NCI-H1105 treated with DMSO at 0.1 percent for 48 hours (cell line): ENCODE measurements at places on chromosomes 16 and 17.

DNA sequence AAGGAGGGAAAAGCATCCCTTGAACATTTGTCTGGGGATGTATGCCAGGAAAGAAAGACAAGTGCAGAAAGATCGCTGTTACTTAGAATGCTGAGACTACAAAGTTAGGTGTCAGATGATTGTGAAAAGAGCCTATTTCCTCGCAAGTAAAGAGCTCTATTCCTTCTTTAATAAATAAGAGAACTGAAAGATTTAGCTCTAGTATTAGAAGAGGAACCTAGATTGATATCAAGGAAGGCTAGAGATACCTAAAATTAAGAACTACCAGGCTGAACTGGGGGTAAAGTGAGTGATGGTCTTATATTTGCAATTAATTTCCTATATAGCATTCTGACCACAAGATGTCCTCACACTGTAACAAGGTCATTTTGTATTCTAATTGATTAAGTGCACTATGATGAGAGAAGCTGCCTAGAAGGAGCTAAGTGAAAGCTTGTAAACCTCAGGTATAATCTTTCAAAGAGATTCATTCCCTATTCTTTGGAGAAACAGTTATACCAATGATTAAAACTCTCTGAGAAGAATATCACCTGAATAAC is 62.3 kb downstream of the SSH2 start:
- DNase-seq = peak; percentile 21

DNA sequence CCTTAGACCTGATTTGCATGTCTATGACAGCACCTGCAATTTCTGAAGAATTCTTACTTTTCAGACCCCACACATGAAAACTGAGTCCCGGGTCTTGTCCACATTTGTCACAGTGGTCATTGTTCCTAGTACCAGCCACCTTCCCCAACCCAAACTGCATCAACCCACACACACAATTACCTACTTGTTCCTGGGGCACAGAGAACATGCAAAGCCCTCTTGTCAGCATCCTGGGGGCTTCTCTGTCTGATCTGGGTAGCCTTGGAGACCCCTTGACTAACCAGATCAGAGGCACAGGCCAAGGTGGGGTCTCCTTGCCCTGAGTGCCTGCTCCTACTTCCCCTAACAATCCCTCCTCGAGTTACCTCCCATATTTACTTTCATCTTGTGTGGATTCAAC is 36.7 kb upstream of the PIK3R6 start:
- no peak for DNase-seq

GRCh38 chr16:22229889-22230288 is 23.8 kb downstream of the EEF2K start:
- DNase-seq = no peak

GRCh38 chr17:64728041-64728695 is 66.1 kb upstream of the SMURF2 start:
- no peak for DNase-seq

DNA sequence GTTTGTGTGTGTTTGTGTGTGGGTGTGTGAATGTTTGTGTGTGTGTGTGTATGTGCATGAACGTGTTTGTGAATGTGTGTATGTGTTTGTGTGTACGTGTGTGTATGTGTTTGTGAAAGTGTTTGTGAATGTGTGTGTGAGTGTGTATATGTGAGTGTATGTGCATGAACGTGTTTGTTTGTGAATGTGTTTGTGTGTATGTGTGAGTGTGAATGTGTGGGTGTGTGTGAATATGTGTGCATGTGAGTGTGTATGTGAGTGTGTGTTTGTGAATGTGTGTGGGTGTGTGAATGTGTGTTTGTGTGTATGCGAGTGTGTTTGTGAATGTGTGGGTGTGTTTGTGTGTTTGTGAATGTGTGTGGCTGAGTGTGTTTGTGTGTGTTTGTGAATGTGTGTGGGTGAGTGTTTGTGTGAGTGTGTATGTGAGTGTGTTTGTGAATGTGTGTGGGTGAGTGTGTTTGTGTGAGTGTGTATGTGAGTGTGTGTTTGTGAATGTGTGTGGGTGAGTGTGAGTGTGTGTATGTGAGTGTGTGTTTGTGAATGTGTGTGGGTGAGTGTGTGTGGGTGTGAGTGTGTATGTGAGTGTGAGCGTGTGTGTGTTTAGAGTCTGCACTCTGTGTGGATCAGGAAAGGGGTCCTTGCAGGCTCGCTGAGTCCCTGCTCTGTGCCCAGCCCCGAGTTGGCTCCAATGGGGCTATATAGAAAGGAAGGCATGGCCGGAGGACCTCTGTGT is 890 bp upstream of the CD300A start:
- DNase-seq = no peak

DNA sequence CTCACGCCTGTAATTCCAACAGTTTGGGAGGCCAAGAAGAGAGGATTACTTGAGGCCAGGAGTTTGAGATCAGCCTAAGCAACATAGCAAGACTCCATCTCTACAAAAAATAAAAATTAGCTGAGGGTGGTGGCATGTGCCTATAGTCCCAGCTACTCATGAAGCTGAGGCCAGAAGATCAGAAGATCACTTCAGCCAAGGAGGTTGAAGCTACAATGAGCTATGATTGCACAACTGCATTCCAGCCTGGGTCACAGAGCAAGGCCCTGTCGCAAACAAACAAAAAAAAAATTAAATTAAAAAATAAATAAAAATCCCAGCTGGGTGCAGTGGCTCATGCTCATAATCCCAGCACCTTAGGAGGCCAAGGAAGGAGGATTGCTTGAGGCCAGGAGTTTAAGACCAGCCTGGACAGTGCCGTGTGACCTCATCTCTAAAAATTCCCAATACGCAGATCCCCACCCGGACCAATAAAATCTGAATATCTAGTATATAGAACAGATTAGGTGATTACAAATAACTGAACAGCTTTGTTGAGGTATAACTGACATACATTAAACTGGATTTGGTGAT is 18.2 kb upstream of the ATF7IP2 start:
- no peak for DNase-seq

GRCh38 chr16:7584561-7584960 is 251.9 kb downstream of the RBFOX1 start:
- DNase-seq = peak; percentile 37

DNA sequence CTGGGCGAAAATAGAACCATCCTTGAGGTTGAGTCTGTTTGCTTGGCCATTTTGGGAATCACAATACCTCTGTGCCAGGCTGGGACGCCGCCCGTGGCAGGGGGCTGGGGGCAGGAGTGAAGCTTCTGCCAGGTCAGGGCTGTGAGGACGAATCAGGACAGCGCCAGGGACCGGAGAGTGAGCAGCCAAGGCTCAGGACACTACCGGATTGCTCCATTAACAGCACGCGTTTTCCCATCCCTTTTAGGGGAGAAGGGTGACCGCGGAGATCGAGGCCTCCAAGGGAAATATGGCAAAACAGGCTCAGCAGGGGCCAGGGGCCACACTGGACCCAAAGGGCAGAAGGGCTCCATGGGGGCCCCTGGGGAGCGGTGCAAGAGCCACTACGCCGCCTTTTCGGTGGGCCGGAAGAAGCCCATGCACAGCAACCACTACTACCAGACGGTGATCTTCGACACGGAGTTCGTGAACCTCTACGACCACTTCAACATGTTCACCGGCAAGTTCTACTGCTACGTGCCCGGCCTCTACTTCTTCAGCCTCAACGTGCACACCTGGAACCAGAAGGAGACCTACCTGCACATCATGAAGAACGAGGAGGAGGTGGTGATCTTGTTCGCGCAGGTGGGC is 23.4 kb downstream of the C1QTNF1 start:
- no peak for DNase-seq

DNA sequence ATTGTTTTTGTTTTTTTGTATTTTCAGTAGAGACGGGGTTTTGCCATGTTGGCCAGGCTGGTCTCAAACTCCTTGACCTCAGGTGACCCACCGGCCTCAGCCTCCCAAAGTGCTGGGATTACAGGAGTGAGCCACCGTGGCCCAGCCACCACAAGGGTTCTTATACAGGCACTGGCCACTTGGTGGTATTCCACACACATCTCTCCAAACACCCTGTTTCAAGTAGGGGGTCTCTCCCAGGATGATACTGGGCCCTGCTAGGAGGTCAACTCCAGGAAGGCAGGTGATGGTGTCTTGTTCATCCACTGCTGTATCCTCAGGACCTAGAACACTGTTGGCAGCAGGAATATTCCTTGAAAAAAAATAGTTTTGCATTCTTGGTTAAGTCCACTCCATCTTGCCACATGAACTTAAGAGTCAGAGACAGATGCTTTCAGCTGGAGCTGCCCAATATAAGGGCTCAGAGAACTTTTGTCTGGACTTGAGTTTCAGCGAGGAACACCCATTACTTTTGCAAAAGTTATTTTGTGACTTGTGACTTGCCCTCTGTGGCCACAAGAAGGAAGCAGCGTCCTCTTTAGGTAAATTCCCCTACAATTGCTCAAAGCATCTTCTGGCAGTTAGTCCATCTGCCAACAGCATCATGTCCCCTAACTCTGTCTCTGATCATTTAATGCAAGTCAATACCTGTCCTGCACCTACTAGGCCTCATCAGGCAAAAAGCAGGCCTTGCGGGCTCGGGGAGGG is 7.4 kb upstream of the EEF2K start:
- no peak for DNase-seq

- DNase-seq = no peak
Measured at GRCh38 chr17:30554839-30555751, 77.9 kb downstream of the GOSR1 start.

DNA sequence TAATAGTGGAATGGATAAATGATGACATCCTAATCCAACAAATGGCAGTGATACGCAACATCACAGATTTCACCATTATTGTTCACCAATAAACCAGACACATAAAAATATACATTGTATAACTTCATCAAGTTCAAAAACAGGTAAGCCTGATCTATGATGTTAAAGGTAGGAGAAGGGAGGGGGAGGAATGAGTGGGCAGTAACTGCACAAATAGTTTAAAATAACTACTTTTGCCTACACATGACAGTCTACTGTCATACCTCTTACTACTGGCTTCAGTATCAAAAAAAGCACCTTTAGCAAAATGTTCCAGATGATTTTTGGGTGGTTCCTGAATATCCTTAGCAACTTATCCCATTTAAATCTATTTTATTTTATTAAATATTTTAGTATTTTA is 28.8 kb downstream of the CHCT1 start:
- DNase-seq = no peak

DNA sequence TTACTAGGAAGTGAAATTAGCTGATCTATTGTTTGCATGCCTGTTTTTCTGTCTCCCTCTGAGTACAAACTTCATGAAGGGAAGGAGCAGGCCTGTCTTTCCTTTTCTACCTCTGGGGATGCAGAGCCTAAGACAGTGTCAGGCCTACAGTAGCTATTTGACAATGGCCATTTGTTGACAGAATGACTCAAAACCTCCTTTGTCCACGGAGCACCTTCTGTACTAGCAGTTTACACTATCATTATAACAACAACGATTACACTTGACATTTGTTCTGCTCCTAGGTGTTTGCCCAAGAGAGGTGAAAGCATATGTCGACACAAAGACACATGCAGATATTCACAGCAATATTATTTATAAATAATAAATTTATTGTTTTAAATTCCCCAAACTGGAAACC is 132.3 kb upstream of the IRX3 start:
- no peak for DNase-seq

DNA sequence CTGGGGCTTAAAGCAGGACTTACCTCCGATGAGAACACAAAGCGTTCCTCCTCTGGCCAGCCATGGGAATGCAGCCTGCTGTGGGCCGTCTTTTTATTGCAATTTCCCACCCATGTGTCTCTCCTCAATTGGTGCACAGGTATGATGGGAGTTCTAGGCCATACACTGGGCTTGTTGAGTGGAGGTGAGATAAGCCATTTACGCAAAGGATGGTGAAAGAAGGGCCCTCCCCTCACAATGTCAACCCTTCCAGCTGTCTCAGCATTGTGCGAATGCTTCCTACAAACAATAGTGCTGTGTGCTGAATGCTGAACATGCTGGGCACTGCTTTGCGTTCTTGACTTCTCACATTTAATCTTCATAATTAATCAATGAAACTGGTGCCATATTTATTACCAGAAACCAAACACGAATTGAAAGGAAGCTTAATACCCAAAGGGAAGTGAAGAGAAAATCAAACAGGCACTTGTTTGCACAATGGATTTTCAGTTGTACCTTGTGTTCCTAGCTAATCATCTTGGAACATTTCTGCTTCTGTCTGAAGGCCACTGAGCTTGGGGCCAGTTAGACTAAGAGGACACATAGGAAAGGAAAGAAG is at the start of gene GP2:
Gene GP2, minus strand, starts transcription at position 70 of the 598 bp plus-strand sequence. CDS start 1,082 bp downstream, outside the sequence.
- no peak for DNase-seq

DNA sequence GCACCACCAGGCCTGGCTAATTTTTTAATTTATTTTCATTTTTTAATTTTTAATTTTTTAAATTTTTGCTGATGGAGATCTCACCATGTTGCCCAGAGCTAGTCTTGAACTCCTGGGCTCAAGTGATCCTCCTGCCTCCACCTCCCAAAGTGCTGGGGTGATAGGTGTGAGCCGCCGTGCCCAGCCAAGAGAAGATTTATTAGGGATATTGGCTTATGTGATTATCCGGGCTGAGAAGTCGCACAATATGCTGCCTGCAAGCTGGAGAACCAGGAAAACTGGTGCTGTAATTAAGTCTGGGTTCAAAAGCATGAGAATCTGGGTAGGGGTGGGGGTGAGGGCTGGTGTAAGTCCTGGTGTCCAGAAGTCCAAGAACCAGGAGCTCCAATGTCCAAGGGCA is 2.5 kb upstream of the C16orf90 start:
- DNase-seq = no peak

GRCh38 chr17:20257798-20258197 is 209.5 kb downstream of the LGALS9B start:
- no peak for DNase-seq

DNA sequence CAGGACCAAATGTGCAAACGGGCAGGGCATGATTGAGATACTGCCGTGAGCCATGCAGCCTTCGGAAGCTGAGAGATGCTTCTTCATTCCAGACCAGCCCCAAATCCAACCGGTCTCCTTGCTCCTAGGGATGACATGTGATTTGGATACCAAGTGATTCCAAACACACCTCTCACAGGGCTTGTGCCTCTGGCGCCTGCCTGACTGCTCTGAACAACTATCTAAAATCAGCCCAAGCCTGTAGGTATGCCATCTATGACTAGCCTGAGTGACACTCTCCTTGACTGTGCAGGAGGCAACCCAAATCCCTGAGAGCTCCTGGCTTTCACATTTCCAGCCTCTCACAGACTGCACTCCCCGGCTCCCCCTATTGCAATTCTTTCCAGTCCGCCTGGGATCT is 20.3 kb downstream of the DYNC1LI2 start:
- DNase-seq = no peak
